DMS 273 treated with DMSO at 0.1 percent for 48 hours (cell line): ENCODE measurements at places on chromosomes 2 and 18.

GRCh38 chr2:241309684-241310117 lies 5.8 kb downstream of the HDLBP start:
- DNase-seq, result no peak

GRCh38 chr18:58715540-58715939 lies 44.3 kb downstream of the MALT1 start:
- no peak for DNase-seq

DNA sequence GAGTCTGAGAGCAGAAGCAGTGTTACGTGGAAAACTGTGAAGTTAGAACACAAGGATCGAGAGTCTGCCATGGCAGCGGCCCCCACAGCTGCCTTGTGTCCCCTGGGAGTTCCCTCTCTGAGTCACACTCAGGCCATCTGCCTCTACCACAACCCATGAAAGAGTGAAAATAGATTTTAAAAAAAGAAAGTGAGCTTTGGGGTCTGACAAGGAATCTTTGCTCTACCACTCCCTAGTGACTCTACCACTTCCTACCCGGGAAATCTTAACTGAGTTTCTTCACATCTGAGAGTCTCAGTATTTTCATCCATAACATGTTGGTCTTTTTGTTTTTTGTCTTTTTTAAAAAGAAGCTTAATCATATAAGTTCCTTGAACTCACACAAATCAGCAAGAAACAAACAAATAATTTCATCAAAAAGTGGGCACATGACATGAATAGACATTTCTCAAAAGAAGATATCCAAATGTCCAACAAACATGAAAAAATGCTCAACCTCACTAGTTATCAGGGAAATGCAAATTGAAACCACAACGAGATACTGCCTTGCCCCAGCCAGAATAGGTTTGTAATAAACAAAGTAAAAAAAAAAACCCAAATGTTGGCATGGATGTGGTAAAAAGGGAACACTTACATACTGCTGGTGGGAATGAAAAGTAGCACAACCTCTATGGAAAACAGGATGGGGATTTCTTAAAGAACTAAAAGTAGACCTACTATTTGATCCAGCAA lies 2.4 kb upstream of the MSGN1 start:
- peak; percentile 88 for DNase-seq

DNA sequence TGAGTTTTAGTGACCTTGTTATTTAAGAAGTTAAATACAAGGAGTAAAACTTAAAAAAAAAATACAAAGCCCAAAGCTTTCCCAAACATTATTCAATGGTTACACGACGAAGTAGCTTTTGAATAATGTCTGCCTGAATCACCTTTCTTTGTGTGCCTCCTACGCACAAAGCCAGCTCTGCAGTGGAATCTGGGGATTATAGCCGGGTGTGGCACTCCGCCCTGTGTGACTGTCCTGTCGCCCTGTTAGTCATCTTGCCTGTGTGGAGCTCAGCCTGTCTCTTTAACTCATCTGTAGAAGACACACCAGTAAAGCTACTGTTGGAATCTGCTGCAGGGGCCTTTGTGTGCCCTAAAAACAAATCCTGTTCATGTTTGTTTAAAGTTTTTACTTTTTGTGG lies 79.4 kb upstream of the TCF7L1 start:
- DNase-seq, result no peak

DNA sequence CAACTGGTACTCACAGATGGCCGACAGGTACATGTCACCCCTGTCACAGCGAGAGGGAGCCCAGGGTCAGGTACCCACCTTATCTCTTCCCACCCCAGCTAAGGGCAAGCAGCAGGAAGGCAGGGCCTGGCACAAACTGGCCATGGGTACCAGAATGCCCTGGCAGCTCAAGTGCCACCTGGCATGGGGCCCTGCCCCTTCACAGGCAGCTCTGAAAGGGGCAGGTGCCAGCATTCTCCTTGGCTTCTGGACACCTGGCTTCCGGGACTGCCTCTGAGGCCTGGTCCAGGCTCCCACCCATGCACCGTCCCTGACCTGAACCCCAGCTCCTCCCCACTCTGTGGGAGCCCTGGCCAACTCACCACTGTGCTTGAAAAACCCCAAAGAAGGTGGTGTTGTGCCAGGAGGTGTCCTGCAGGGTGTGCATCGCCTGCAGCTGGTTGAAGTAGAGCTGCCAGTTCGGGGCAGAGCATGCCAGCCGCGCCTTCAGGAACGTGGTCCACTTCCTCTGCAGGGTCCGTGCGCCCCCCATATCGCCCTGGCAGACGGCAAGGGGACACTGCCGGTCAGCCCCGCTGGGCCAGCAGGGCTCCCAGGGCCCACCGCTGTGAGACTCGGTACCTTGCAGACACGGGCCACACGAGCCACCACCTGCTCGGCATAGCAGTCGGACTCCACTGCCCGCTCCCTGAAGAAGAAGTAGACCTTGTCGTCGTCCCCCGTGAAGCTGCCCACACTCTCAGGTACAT lies 5.4 kb downstream of the SEMA4C start:
- DNase-seq, result no peak

GRCh38 chr2:12728221-12728777 lies 11.6 kb downstream of the TRIB2 start:
- DNase-seq, result no peak

GRCh38 chr2:117935456-117935855 lies 78.4 kb downstream of the CCDC93 start:
- no peak for DNase-seq

GRCh38 chr2:222993920-222994650 lies 57.9 kb upstream of the KCNE4 start:
- no peak for DNase-seq

DNA sequence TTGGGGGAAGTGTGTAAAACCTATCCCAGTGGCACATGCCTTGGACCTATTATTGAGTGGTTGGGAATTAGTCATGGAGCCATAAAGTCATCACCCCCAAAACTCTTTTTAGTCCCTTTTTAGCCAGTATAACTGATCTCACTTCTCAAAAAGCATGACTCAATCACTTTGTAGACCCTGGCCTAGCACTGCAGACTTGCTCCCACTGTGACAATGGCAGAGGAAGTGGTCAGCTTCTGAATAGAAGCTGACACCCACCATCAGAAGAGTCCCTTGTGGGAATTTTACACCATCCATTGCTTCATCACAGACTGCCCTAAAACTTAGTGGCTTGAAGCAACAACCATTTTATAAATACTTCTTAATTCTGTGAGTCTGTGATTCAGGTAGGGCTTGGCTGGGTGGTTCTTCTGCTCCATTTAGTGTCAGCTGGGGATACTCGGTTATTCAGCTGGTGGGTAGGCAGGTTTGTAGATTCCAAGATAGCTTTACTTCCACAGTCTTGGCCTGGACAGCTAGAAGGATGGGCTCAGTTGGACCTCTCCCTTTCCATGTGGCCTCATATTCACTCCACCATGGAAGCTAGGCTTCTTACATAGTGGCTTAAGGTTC lies 10.8 kb upstream of the ITGA6 start:
- no peak for DNase-seq

DNA sequence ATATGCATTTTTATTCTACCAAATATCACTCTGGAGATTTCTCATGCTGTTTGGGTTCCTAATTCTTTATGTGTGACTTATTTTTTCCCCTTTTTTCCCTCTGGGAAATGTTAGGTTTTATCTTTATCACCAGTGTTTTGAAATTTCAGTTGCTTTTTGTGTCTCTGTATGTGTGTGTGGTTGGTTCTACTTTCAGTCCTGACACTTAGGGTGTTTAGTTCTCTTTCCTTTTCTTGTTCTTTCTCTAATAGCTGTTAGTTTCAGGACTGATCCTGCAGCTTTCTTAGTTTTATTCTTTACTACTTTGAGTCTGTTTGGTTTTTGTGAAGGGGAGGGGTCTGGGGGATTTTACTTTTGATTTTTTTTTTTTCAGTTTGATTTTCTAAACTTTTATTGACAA lies 23.1 kb downstream of the PPM1B start:
- DNase-seq, result no peak

GRCh38 chr2:174450021-174450816 lies 36.6 kb downstream of the GPR155 start:
- DNase-seq, result no peak

GRCh38 chr2:66362701-66363100 lies 72.2 kb upstream of the MEIS1 start:
- no peak for DNase-seq

DNA sequence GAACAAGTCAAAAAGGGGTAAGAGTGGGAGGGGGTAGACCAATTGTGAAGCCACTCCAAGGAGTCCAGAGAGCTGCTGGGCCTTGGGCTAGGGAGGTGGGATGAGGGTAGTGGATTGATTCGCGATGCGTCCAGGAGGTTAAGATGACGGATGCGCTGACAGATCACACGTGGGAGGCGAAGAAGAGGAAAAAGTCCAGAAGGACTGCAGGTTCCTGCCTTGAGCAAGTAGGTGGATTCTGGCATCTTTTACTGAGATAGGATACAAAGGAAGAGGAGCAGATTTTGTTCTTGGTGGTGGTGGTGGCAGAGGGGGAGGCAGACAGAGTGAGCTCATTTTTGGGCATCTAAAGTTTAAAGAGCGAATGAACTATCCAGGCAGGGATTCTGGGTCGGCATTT lies 76.5 kb downstream of the KCTD1 start:
- no peak for DNase-seq

- DNase-seq, result no peak
These were observed 231.6 kb upstream of the ETAA1 start for GRCh38 chr2:67165523-67165990.

DNA sequence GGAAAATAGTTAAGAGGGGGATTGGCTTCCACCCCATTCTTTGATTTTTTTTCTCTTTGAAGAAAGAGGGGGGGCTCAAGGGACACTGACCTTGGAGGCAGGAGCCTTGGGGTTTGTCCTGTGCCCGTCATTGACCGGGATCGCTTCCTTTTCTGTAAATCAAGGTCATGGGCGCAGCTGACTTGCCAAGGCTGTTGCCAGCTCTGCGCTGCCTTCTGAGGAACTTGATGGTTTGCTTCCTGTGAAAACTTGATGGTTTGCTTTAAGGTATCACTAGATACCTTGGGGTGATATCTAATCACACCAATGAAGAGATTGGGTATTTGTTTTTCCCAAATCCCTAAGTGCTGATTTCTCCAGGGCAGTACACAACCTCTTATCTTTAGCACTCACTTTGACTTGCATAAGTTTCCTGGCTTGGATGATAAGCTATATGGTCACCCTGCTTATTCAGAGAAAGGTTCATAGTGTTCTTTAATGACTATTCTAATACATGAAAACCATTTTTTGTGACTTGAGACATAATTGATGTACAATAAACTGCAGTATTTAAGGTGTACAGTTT lies 56.0 kb downstream of the DGKD start:
- DNase-seq, result no peak

DNA sequence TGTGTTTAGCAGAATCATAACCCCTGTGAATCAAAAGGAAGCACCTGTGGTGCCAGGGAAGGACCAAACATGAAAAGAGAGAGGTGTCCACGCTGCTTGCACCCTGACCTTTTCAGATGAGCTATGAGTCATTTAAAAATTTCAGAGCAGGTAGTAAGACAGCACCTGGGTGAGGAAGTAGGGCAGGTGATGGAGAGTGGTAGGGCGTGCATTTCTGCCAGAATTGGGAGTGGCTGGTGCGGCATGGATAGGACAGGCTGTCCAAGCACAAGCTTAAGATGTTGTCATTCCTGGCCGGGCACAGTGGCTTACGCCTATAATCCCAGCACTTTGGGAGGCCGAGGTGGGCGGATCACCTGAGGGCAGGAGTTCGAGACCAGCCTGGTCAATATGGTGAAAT lies 36.8 kb downstream of the NPAS2 start:
- no peak for DNase-seq

DNA sequence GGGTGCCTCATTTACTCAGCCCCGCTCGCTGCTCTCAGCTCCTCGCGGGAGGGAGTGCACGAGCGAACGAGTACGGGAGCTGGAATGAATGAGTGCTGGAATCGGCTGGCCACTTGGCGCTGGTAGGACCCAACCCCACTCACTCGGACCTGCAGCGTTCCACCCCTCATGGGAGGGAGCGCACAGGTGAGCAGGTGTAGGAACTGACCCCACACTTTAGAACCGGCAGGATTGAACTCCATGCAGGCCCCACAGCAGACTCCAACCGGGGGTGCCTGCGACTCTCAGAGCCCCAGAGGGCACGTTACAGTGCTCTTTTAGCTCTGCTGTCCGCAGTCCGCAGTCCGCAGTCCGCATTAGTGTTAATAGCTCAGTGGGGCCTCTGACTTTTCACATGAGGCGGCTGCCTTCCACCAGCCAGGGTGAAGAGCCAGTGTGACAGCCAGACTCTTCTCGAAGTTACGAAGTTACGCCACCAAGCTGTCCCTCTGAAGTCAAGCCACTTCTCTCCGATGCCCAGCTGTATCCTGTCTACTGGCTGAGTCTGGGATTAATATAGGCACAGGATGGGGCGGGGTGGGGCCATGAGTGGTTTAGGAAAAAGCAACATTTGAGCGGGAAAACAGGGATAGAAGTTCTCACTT lies 102.7 kb upstream of the ARHGAP15 start:
- no peak for DNase-seq

- no peak for DNase-seq
These were observed 3.7 kb upstream of the ATG16L1 start for GRCh38 chr2:233247744-233248143.

DNA sequence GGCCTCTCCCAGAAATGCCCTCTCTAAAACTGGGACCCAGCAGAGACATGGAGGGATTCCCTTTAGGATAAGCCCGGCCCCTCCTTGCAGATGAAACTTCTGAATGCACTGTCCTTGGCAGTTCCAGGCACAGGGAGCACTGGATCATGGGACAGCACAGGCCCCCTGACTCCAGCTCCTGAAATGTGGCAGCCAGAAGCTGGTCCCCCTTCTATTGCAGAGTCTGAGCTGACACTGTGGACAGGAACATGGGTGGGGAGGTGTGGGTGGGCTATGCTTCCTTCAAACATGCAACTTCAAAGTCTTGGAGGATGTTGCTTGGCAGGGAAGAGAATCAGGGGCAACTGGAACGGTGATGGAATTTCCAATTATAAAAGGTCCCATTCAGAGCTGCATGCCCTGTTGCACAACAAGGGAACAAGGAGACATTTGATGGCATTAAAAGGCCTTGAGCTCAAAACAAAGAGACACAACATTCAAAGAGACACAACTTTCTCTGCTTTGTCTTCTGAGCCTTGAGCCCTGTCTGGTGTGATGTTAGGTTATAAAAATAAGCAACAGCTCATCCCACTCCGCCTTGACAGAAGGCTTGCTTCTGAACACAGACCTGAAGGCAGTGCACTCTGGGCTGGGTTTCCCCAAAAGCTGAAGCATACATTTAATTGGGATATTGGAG lies 239.0 kb downstream of the OSR1 start:
- no peak for DNase-seq

- no peak for DNase-seq
These were observed 4.8 kb upstream of the SLC38A11 start for GRCh38 chr2:164960159-164960558.

DNA sequence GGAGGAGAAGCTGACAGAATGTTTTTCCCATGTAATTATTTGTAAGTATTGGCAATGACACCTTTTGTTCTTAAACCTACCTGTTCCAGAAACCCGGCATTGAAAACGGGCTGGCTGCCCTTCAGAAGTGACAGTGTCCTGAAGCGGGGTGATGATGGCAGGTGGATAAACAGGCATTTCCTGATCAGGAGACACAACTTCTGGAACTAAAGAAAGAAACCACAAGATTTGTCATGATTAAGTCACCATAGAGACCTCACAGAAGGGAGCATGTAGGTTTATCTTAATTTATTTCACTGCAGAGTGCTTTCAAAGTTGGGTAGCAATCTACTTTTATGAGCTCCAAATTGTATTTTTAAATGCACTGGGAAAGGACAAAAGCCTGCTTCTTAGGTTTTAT lies 43.1 kb downstream of the TTN start:
- DNase-seq, result no peak
